ENCODE measurements at places on chromosomes 16 and 17.

GRCh38 chr17:69872675-69873262 is 202.3 kb upstream of the KCNJ16 start:
- no peak for DNase-seq

GRCh38 chr17:726271-726919 is 6.0 kb upstream of the TLCD3A start:
- no peak for DNase-seq

- DNase-seq = no peak
These were observed 35.5 kb upstream of the ZC3H18 start for GRCh38 chr16:88534638-88535190.

DNA sequence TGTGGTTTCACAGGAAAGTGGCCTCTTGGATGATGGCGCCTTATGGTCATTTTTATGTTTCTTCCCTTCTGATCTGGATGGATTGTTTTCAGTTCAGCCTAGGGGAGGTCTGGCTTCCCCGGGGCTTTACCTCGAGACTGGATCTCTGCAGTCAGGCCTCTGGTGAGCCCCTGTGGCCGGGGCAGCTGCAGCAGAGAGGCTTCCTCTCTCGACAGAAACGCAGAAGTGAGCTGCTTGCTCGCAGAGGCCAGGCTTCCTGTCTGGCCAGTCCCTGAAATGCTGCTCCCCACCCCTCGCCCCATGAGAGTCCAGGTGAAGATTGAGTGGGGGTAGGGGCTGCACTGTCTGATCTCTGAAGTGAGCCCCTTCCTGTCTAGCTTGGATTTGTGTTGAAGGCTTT is 44.0 kb downstream of the PLCG2 start:
- peak; percentile 52 for DNase-seq

GRCh38 chr16:27628241-27628942 is 78.4 kb downstream of the KATNIP start:
- no peak for DNase-seq

GRCh38 chr17:44083250-44083849 is 12.8 kb downstream of the G6PC3 start:
- DNase-seq = peak; percentile 69

GRCh38 chr17:79749156-79749815 is 18.5 kb downstream of the ENPP7 start:
- DNase-seq = no peak

GRCh38 chr17:8892338-8892690 is 24.8 kb upstream of the PIK3R6 start:
- no peak for DNase-seq

DNA sequence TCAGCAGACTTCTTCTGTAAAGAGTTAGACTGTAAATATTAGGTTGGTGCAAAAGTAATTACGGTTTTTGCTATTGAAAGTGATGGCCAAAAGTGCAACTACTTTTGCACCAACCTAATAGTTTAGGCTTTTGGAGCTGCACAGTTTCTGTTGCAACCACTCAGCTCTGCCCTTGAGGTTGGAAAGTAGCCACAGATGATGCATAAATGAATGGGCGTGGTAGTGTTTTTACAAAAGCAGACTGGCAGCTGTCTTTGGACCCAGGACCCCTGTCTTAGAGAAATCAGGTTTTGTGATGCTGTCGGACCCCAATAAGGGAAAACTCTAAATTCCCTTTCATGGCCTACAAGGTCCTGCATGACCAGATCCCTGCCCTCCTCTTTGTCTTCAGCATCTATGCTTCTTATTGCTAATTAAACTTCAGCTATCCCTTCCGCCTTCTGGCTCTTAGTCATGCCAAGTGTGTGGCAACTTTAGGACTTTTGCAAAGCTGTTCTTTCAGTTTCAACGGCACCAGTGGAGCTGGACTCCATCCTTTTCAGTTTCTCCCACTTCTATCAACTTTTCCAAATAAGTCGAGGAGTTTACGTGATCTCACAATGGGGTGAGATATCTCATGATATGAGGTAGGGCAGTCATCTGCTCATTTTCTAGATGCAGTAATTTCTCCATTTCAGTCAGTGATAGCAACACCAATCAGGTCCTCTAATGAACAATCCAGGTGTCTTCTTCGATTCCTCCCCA is 232.3 kb downstream of the XYLT1 start:
- no peak for DNase-seq

DNA sequence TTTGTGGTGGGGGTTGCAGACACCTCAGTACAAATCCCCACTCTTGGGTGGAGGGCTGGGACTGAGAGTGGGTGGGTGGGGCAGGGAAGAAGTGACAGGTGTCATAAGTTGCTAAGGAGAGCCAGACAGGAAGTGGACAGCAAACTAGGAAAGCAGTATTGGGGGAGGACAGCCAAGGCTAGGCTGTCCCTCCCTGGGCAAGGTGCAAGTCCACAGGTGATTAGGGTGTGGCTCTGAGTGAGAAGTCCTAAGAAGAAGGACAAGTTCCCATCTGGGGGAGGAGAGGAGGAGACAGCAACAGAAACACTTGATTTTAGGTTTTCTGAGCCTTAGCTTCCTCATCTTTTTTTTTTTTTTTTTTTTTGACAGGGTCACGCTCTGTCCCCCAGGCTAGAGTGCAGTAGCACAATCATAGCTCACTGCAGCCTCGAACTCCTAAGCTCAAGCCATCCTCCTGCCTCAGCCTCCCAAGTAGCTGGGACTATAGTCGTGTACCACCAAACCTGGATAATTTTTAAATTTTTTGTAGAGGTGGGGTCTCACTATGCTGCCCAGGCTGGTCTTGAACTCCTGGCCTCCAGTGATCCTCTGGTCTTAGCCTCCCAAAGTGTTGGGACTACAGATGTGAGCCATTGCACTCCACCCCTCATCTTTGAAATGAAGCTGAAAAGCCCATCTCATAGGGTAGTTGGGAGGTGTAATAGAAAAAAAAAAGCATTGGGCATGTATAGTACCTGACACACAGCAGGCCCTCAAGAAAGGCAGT is 2.5 kb downstream of the MAPK3 start:
- no peak for DNase-seq

- DNase-seq = no peak
These were observed 3.7 kb downstream of the SOCS3 start for GRCh38 chr17:78356101-78356713.

DNA sequence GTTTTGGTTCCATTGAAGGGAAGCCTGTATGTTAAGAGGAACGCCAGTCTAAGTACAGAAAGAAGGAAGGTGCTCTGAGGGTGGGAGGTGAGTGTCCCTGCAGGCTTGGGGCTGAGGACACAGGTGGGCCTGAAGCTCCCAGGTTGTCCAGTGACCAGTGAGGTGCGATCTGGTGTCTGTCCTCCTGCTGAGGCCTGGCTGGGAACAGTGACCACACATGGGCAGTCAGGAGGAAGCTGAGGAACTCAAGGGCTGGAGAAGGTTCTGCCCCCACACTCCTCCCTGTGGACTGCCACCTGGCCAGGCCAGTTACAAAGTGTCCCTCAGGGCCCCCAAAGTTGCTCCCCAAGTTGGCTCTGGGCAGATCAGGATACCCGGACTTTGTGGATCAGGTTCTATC is 102.1 kb downstream of the N4BP1 start:
- no peak for DNase-seq

DNA sequence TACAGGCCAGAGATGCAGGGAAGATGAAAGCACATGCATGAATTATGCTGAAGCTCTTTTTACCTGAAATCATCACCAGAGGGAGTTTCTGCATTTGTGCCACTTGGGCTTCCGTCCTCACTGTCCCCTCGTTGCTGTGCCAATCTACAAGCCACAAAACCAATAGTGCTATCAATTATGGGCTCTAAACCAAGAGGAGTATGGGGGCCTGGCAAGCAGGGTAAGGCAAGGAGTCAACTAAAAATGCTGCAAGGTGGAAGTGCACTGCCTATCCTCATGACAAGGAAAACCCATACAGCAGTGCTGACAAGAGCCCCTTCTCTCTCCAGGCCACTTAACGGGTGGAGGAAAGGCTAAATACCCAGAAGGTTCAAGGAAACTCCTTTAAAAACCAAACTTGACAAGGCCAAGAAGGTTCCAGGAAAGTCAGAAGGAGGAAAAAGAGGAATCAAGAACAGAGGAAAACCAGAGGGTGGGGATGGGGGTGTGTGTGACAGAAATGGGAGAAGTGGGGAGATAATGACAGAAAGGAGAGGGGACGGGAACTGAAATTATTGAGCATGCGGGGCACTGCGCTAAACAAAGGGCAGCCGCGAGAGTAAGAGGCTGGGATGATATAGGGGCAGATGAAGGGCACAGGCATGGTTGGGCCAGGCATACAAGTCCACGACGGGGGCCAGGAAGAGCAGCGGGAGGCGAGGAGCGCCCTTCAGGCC is 674 bp downstream of the C17orf75 start:
- no peak for DNase-seq

GRCh38 chr17:77386502-77387192 is 245.9 kb downstream of the SEC14L1 start:
- no peak for DNase-seq

GRCh38 chr17:82447876-82448275 is 2.7 kb downstream of the CYBC1 start:
- DNase-seq = no peak

DNA sequence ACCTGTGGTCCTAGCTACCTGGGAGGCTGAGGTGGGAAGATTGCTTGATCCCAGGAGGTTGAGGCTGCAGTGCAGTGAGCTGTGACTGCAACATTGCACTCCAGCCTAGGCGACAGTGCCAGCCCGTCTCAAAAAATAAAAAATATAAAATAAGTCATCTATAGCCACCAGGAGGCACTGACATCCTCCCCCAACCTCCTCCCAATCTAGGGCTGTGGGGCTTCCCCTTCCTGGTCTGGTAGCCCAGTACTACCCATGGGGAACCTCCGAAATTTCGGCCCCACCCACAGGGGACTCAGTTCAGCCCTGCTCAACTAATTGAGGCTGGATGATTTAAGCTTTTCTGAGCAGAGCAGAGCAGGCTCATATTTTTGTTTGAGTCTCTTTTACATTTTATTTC is 3.2 kb downstream of the ZSCAN10 start:
- DNase-seq = peak; percentile 48

DNA sequence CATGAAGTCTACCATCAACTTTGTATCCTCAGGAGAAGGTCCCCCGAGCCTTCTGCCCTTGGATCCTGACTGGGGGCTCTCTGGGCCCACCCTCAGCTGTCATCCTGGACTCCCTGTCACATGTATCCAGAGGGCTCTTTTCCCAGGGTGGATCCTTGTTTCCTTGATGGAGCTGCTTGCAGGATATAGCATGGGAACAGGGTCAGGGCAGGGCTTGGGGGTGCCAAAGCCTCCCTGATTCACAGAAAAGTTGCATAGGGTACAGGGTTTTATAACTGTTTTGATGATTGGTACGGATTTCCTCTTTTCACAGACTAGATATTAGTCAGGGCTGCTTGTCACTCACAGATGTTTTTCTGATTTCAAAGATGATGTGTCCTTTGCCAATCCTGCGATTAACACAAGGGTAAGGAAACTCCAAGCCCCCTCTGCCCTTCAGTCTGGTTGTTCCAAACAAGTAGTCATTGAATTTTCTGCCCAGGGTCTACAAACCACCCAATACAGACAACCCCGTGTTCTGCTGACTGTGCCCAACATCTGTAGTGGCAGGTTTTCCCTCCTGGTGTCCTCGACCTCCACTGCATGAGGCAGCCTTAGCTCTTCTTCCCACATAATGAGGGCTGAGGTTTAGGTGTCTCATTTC is 20.6 kb upstream of the SLC35G3 start:
- no peak for DNase-seq

GRCh38 chr17:49924589-49924988 is 44.4 kb upstream of the DLX4 start:
- no peak for DNase-seq

DNA sequence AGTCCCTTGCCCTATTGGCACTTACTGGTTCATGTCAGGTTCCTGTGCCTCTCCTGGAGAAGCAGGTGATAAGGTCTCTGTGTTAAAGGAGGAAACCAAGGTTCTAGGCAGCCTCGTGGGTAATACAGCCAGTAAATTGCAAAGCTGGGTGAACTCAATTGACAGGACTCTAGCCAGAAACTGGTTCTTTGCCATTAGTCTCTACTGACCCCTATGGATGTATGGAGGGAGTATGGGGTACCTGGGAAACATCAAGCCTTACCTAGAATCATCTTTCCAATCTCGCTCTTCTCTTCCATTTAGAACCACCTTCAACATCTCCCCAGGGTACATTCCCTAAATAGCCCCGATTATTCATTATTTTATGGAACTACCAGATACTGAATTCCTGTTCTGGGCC is 169.3 kb downstream of the CDH13 start:
- DNase-seq = no peak

- peak; percentile 59 for DNase-seq
These were observed 2.1 kb downstream of the SPAG9 start for GRCh38 chr17:51118330-51119195.

DNA sequence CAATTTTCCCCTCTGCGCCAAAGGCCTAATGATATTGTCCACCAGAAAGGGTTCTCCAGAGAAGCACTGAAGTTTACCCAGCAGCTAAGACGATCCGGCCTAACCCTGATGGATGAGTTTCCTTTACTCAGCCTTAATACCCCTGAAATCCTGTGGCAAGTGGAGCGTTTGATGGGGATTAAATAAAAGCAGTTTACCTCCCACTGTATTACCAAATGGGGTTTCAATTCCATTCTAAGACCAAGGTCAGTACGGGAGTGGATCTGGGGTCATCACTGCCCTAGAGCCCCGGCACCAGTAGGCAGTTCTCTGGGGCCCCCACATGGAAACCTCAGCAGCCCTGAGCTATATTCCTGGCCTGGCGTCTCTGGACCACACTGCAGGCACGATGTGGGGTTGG is 97.1 kb upstream of the NOL11 start:
- DNase-seq = no peak

DNA sequence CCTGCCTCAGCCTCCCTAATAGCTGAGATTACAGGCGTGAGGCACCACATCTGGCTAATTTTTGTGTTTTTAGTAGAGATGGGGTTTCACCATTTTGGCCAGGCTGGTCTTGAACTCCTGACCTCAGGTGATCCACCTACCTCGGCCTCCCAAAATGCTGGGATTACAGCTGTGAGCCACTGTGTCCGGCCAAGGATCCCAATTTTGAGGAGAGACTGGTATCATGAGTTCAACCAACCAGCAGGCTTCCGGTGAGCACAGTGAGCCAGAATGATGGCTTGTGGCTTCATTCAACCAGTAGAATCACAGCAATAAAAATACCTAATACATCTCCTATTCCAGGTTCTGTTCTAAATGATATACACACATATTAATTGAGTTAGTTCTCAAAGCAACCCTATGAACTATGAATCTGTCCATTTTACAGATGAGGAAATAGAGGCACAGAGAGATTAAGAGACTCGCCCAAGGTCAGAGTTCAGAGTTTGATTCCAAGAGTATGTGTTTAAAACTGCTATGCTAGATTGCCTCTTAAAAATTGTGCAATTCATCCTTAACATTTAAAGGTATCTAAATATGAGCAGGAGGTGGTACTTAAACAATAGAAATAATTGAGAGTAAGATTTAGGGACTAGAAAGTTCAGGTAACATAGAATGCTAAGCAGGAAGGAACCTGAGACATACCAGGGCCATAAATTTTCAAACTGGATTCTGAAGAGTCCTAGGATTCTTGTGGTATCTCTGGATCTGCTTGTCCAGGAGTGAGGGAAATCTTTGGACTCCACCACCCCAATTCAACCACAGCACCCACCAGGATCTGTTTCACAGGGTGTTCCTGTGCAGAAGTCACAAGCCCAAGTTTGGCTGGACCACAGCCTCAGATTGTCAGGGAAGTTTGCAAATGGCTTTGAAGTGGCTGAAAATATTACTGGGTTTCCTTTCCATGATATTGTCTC is 25.1 kb downstream of the CCDC42 start:
- no peak for DNase-seq

- peak; percentile 54 for DNase-seq
These were observed 674 bp downstream of the ZNF821 start for GRCh38 chr16:71883168-71883848.
